Activated CD4-positive, CD25-positive, alpha-beta regulatory T cell treated with anti-CD3 and anti-CD28 coated beads, Interleukin-2, amount 50 U/mL, for 16 hours (primary cell): ENCODE measurements at places on chromosomes 2 and 18.

DNA sequence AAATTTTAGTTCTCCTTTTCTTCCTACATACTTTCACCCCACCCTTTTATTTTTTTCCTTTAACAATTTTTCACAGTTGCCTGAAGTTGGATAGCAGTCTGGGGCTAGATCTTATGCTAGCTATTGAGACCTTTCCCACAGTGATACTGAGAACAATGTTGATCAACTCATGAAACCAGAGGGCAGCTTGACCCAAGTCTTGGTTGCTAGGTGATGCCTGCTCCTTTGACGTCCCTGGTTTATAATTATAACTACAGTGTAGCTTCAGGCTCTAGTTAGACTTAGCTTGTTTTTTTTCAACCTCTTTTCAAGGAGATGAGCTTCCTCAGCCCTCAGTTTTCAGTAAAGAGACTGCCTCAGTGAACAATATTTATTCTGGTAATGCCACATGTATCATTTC lies 648.5 kb downstream of the IRS1 start:
- DNase-seq, result no peak

DNA sequence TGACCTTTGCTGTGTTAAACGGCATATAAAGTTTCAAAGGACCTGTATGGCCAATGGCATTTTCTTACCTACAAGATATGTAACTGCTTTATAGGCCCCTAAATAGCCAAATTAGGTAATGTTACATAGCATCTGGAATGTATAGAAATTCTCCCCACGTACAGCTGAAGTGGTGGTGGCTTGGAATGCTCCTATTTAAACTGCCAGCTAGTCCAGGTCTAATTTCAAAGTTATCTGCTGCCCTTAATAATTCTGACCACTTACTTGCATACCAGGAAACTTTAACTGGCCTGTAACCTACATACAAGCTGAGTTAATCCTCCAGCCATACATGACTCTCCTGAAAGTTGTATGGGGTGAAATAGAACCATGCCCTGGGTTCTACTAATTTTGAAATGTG lies 1.3 kb downstream of the KIAA2012 start:
- DNase-seq, result no peak

- DNase-seq, result no peak
Measured at GRCh38 chr2:200913654-200914053, 24.5 kb downstream of the NIF3L1 start.

GRCh38 chr2:17752892-17753802 lies 463 bp downstream of the SMC6 start:
- DNase-seq, result peak; percentile 6

GRCh38 chr2:235639885-235640284 lies 146.0 kb downstream of the AGAP1 start:
- DNase-seq, result no peak

- DNase-seq, result no peak
Measured at GRCh38 chr2:27596627-27597026, 13.8 kb downstream of the ZNF512 start.

DNA sequence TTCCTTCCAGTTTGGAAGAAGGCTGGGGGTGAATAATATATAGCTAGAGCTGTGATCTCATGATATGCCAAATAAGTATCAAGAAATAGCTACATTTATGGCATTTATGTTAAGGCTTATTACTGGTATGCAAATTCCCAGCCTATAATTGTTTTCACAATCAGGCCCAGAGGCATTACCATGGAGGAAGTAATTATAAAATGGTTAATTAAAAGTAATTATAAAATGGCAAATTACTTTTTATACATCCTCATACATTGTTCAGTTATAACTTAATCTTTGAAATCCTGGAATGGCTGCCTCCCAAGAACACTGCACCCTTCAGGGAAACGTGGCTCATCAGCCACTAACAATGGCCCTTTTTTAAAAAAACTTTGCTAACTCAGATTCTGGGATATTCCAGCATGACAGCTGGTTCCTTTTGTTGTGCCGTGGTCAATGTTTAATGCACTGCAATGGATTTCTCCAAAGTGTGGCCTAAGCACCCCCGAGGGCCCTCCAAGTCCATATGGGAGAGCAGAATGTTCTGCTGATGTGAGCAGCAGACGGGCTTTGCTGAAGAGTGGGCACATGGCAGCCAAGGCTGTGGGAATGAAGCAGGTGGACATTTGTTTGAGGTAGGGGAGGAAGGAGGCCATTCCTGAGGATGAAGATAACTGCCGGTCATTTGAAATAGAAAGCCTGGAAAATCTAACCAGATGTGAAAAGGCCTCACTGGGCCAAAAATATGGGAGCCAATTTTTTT lies 483.5 kb upstream of the GCFC2 start:
- no peak for DNase-seq

- no peak for DNase-seq
Measured at GRCh38 chr2:38934742-38935141, 45.1 kb downstream of the ARHGEF33 start.

GRCh38 chr2:84212611-84213314 lies 246.3 kb downstream of the SUCLG1 start:
- DNase-seq, result no peak
